ENCODE measurements at places on chromosomes 4 and X. TPM values are rescaled to one million over a fixed set of nuclear protein-coding genes. Genes with fewer than 3 reads are reported as not detected.

The PAPSS1 gene
- total RNA-seq: 74.4 TPM

The OTC gene
- not detected for total RNA-seq

The TMSB15C gene
- 2.2 TPM for total RNA-seq

The GYPA gene
- 0.09 TPM for total RNA-seq

The WDR1 gene
- 306 TPM for total RNA-seq

The TBC1D19 gene
- 2.8 TPM for total RNA-seq

The PNMA6A gene
- total RNA-seq: 4.5 TPM

The IL13RA2 gene
- total RNA-seq: not detected

The GAGE10 gene
- not detected for total RNA-seq

The CT45A2 gene
- total RNA-seq: not detected

The CXCL11 gene
- not detected for total RNA-seq

The TEX13D gene
- not detected for total RNA-seq

The GABRB1 gene
- 0.69 TPM for total RNA-seq

The TLR6 gene
- total RNA-seq: 0.11 TPM

The SOWAHB gene
- total RNA-seq: 1.5 TPM

The PLP2 gene
- total RNA-seq: 12.9 TPM

The ASB9 gene
- 0.11 TPM for total RNA-seq

The DSPP gene
- total RNA-seq: not detected

The UGT8 gene
- 30.7 TPM for total RNA-seq

The CLTRN gene
- 2.2 TPM for total RNA-seq

The CTAG2 gene
- total RNA-seq: not detected

The CENPE gene
- 41.5 TPM for total RNA-seq

The GAGE12J gene
- not detected for total RNA-seq

The TRIM61 gene
- total RNA-seq: 2.8 TPM

The CHIC1 gene
- 11.4 TPM for total RNA-seq

The PABPC1L2B gene
- 1.7 TPM for total RNA-seq

The RAB41 gene
- total RNA-seq: not detected

The SLC4A4 gene
- total RNA-seq: 1.1 TPM

The NMU gene
- total RNA-seq: 43.5 TPM

The MAGEA9B gene
- total RNA-seq: 0.35 TPM

The EPGN gene
- total RNA-seq: not detected

The MAGEB2 gene
- total RNA-seq: 0.23 TPM

The SRP72 gene
- total RNA-seq: 116 TPM

The GPC4 gene
- 120 TPM for total RNA-seq

The SNCA gene
- 15.0 TPM for total RNA-seq

The COL25A1 gene
- total RNA-seq: 6.6 TPM

The EPHA5 gene
- 0.09 TPM for total RNA-seq

The ACOX3 gene
- total RNA-seq: 10.6 TPM

All from WTC11 (cell line).